ENCODE measurements at places on chromosomes 16 and 17.

DNA sequence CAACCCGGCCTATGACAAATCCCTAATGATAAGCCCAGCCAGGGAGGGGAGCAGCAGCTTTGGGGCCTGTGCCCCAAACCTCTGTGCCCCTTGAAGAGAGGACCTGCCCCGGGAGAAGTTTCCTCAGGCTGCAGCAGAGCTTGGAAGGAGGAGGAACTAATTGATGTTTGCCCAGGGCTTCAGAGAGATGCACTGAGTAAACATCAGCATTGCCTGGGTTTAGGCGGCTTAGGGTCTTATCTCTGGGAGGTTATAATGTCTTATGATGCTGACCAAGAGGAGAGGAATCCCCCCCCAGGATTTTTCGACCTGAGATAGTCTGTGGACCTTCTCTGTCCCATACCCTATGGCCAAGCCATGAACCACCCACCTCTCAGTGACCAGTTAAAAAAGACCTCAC, 148.7 kb upstream of the SDK2 start:
- no peak for DNase-seq

DNA sequence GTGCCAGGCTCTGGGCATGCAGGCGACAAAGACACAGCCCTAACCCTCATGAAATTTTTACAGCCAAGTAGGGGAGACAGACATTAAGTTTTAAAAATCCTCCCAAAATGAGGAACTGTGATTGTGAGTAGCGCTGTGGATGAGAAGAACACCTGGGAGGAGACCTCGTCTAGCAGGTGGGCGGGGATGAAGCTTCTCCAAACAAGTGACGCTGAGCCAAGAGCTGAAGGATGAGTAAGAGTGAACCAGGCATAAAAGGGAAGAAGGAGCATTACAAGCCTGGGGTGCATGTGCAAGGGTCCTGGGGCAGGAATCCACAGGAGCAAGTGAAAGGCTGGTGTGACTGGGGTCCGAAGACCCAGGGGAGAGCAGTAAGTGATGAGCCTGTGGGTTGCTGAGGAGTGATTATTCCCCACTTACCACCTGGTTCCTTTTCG, 149.4 kb upstream of the HS3ST2 start:
- no peak for DNase-seq

DNA sequence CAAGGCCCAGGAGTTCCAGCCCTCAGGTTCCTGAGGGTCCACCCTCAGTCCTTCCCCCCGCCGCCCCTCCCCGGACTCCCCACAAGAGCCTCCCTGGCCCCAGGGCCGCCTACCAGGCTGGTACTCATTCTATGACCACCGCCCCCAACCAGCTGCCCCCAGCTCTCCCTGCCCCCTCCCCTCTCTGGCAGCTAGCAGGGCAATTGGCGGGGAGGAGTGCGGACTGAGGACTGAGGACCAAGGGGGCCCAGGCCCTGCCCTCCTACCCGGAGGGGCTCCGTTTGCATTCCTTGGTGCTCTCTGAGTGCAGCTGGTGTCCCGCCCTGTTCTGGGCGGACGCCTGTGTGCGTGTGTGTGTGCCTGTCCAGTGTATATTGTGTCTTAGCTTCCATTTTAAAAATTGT, 19.1 kb downstream of the UNC13D start:
- DNase-seq: no peak

DNA sequence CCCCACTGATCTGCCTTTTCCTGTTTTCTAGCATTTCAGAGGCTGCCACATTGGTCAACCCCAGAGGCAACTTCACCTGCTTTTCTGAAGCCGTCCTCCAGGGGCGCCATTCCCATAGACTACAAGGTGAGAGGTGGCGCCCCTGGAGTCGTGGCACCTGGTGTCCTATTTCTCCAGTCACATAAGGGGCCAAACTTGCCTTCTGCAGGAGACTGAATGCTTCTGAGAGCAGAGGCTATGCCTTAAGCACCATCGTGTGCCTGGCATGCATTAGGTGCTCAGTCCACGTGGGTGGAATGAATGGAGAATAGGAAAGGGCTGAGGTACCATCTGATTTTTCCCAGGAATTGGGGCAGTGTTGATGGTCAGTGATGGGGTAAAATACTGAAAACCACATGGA, 164.8 kb downstream of the HAPSTR1 start:
- no peak for DNase-seq

DNA sequence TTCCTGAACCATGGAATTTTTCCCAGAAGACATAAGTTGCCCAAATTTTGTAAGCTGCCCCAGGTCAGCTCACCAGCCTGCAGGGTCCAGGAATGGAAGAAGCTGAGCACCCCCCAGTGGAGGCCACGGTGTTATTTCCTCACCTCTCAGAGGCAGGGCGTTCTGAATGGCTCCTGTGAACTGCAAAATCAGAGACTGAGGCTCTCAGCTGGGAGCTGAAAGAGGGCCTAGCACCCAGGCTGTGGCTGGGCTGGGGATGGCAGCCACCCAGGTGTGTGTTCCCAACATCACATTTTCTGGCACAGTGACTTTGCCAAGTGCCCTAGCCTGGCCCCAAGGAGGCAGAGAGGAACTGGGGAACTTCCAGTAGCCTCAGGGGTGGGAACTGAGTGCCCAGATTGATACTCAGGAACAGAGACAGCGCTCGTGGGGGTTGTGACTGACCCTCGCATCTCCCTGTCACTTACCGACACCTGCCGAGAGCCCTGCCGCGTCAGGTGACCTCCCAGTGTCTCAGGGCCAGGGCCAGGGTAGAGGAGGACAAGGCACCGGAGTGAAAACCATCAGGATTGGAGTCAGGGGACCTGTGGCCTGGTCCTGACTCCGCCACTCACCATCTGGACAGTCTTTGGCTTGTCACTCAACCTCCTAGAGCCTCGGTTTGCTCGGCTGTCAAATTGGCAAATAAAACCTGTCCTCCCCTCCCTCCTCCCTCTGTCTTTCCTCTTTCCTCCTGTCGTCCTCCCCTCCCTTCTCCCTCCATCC, 11.3 kb downstream of the CACNG4 start:
- no peak for DNase-seq

GRCh38 chr17:77234695-77235094, 93.9 kb downstream of the SEC14L1 start:
- DNase-seq: no peak

- no peak for DNase-seq
These were observed 6.6 kb upstream of the DHRS7C start for GRCh38 chr17:9798008-9798407.

- no peak for DNase-seq
These were observed 9.0 kb downstream of the ZNF23 start for GRCh38 chr16:71453036-71453435.

DNA sequence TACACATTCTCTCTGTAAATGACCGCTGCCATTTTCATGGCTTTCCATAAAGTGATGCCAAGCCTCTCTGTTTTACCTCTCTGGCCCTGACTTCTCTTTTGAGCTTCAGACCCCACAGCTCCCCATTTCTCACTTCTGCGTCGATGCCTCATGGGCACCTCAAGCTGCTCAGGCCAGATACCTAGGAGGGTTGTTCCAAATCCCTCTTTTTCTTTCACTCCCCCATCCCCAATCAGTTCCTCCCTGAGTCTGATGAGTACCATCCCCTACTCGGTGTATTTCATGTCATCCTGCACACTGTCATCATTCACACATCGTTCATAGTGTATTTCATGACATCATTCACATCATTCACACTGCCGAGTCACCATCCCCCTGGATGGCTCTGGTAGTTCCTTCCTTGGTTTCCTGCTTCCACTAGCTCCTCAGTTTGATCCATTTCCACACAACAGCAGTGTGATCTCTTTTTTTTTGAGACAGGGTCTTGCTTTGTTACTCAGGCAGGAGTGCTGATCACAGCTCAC, 43.1 kb downstream of the NTN1 start:
- DNase-seq: no peak

GRCh38 chr16:70710422-70711210, 24.8 kb upstream of the MTSS2 start:
- no peak for DNase-seq

- DNase-seq: no peak
These were observed 3.7 kb downstream of the PIK3R5 start for GRCh38 chr17:8961829-8962228.

- no peak for DNase-seq
These were observed 24.2 kb downstream of the SLC12A3 start for GRCh38 chr16:56889206-56889605.

GRCh38 chr16:71794943-71795342, 13.7 kb downstream of the AP1G1 start:
- DNase-seq: no peak

DNA sequence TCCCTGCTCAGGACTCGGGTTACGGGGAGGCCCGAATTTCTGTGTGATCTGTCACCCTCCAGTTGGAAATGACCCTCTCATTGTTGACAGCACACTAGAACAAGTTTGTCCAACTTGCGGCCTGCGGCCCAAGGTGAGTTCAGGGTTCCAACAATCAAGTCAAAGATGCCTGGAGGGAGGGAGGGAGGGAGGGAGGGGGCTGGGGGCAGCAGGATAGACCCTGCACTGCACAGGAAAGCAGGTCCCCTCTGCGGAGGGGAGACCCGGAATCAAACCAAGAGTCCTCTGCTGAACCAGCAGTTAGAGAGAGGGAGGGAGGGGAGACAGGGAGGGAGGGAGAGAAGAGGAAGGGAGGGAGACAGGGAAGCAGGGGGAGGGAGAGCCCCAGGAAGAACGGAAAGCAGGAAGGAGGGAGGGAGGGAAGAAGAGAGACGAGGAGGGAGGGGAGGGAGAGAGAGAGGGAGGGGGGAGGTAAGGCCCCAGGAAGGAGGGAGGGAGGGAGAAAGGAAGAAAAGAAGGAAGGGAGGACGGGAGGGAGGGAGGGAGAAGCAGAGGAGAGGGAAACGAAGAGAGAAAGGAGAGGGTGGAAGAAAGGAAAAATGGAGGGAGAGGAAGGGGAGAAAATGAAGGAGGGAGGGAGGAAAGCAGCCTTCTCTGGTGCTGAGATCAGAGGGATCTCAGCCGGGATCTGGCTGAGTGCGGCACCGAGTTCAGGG, 96.7 kb upstream of the CDH5 start:
- no peak for DNase-seq

- no peak for DNase-seq
These were observed at the start of gene CACNG4 for GRCh38 chr17:66963909-66964771. Gene CACNG4 (plus strand): TSS chr17:66964707. CDS start chr17:66964912, 205 bp downstream.

GRCh38 chr17:68343976-68344375, 52.7 kb downstream of the ARSG start:
- DNase-seq: no peak

- no peak for DNase-seq
These were observed 597.9 kb downstream of the KCNJ2 start for GRCh38 chr17:70767102-70767701.

GRCh38 chr16:14088155-14088753, 17.1 kb downstream of the MRTFB start:
- DNase-seq: no peak

DNA sequence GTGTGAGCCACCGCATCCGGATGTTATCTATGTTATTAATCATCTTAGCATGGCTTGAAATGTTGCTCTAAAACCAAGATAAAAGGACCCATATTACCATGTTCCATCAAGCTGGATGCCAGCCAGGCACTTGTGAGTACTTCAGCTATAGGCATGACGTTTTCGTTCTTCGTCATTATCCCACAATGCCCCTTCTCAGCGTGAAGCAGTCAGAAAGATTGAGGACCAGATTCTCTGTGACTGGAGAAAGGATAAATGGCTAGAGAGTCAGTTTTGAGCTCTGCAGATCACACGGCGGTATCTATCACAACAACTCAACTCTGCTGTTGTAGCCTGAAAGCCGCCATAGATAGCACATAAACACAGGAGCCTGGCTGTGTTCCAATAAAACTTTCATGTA, 29.8 kb upstream of the LCMT1 start:
- DNase-seq: no peak

GRCh38 chr17:73343168-73343634, 31.4 kb upstream of the CDC42EP4 start:
- DNase-seq: no peak

DNA sequence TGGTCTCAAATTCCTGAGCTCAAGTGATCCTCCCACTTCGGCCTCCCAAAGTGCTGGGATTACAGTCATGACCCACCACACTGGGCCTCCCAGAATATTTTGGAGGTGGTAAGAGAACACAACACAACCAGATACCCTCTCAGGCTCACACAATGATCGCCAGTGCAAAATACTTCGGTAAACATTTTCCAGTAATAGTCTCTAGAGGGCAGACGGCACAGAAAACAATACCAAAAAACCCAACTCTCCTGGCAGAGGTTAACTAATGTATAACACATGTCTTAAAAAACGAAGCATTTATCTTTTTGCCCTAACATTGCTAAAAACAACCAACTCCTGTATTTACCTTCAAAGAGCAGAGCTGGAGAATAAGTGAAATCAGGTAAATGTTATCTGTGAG, 10.5 kb downstream of the NUFIP2 start:
- DNase-seq: no peak

- no peak for DNase-seq
These were observed 40.8 kb downstream of the METRNL start for GRCh38 chr17:83119987-83120864.

DNA sequence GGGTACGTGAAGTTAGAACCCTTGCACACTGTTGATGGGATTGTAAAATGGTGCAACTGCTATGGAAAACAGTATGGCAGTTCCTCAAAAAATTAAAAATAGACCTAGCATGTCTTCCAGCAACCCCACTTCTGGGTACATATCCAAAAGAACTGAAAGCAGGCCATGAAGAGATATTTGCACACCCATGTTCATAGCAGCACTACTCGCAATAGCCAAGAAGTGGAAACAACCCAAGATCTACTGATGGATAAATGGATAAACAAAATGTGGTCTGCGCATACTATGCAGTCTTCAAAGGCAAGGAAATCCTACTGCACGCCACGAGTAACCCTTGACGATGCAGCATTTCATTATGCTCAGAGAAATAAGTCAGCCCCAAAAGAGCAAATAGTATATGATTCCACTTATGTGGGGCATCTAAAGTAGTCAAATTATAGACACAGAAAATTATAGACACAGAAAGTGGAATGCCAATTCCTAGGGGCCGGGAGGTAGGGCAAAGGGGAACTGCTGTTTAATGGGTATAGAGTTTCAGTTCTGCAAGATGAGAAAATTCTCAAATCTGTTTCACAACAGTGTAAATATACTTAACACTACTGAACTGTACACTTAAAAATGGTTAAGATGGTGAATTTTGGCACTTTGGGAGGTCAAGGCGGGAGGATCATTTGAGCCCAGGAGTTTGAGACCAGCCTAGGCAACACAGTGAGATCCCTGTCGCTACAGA, 17.2 kb downstream of the CORO7 start:
- no peak for DNase-seq

- DNase-seq: peak; percentile 46
These were observed 338.5 kb downstream of the PMP22 start for GRCh38 chr17:14926526-14927122.

DNA sequence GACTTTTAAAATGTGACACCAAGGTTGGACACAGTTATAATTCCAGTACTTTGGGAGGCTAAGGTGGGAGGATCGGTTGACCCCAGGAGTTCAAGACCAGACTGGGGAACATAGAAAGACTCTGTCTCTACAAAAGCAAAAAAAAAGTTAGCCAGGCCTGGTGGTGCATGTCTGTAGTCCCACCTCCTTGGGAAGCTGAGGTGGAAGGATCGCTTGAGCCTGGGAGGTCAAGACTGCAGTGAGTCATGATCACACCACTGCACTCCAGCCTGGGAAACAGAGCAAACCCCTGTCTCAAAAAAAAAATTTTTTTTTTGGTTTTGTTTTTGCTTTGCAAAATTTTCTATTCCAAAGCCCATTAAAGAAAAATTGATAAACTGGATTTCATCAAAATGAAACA, 281.4 kb downstream of the BCAS3 start:
- no peak for DNase-seq

GRCh38 chr16:114327-114726, 24.1 kb downstream of the NPRL3 start:
- DNase-seq: no peak

Measured in activated naive CD4-positive, alpha-beta T cell treated with anti-CD3 and anti-CD28 coated beads, Interleukin-2, amount 50 U/mL, for 72 hours (primary cell).